ENCODE measurements at places on chromosomes 12 and 14. TPM values are rescaled to one million over a fixed set of nuclear protein-coding genes. Genes with fewer than 3 reads are reported as not detected.

Gene TMEM117
- total RNA-seq: 30.8 TPM

Gene MYF6
- total RNA-seq: not detected

Gene LMNTD1
- not detected for total RNA-seq

Gene KCNH5
- total RNA-seq: not detected

Gene RPS26
- 1,114 TPM for total RNA-seq

Gene OTOGL
- 0.14 TPM for total RNA-seq

Gene CLBA1
- 3.1 TPM for total RNA-seq

Gene TMEM229B
- total RNA-seq: 4.1 TPM

Gene RTN1
- total RNA-seq: 66.5 TPM

Gene RNU4-1
- not detected for total RNA-seq

Gene ASCL1
- total RNA-seq: not detected

Gene GSKIP
- total RNA-seq: 9.0 TPM

Gene NPC2
- total RNA-seq: 406 TPM

Gene SDR9C7
- 0.27 TPM for total RNA-seq
